ENCODE measurements at places on chromosomes 4 and X.

GRCh38 chrX:154750301-154751202 lies at the start of gene GAB3:
TSS of gene GAB3 (minus strand) at chrX:154751077. CDS start at chrX:154751025, 52 bp downstream.
- DNase-seq = no peak

- DNase-seq = no peak
These were observed 1100.6 kb downstream of the TECRL start for GRCh38 chr4:63308697-63309096.

DNA sequence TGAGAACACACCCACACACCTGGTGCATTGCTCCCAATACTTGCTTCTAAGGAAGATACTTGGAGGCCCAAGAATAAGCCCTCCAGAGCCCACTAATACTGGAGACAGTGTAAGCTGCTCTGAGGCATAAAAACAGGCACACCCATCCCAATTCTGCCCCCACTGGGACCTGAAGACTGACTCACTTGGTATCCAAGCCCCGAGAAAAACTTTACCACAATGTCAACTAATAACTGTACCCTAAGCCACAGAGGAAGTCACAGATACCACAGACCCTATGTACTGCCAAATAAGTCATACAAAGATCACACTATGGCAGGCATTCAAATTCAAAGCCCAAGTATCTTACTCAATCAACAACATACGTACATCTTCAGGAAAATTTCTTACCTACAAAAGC lies 398.2 kb upstream of the SPANXN1 start:
- no peak for DNase-seq

DNA sequence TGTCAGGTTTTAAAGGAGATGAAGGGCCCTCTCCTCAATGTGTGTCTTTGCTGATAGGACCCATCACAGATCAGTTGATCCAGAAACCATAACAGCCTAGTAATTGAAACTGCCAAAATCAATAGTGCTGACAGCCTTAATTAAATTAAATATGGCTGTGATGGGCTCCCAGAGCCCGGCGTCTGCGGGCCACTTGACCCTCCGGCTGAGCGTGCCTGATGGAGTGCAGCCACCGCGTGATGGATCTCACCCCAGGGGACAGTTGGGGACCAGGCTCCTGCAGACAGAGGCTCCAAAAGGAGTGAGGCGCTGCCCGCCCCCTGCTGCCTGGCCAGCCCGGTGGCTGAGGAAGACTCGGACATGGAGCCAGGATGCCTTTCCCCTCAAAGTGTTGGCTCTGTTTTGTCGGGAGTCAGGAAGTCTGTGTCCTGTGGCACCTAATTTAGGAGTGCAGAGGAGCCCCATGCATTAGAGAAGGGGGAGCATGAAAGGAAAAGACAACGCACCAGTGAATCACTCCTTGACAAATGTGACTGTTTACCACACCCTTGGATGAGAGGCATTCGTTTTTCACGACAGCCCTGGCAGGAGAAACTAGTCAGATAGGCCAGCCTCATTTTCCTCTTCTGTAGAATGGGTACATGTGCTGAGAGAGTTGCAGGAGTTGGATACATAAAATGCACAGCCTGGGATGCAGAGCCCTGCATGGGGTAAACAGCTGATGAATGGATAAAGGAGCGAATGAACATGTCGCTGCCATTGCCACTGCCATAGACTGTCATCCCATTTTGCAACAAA lies 40.9 kb upstream of the MSX1 start:
- DNase-seq = no peak

DNA sequence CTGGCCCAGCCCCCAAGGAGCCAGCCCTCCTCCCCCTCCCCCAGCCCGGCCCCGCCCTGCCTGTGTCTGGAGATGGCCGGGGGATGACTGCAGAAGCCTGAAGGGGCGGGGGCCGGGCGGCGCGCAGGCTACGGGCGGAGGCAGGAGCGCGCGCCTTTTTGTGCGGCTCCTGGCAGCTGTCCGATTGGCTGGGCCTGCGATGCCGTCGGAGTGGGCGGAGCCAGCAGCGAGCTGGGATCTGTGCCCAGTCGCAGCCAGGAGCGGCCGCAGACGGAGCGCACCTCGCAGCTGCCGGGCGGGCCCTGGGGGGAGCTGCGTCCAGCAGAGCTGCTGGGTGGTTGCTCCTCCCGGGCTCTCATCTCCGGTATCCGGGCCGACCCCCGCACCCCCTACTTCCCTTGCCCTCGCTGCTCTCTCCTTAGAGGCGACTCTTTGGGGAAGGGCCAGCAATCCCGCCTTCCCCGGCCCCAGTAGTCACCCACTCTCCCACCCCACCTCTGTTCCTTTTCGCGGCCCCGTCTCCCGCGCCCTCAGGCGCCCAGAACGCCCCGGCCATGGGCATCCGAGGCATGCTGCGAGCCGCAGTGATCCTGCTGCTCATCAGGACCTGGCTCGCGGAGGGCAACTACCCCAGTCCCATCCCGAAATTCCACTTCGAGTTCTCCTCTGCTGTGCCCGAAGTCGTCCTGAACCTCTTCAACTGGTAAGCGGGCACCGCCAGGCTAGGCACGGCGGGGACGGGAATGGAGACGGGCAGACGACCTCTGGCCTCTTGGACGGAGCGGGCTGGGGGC lies at the start of gene GABRQ:
TSS of gene GABRQ (plus strand) at position 247 of the 794 bp plus-strand sequence. CDS start at position 555, 308 bp downstream.
- DNase-seq = no peak

DNA sequence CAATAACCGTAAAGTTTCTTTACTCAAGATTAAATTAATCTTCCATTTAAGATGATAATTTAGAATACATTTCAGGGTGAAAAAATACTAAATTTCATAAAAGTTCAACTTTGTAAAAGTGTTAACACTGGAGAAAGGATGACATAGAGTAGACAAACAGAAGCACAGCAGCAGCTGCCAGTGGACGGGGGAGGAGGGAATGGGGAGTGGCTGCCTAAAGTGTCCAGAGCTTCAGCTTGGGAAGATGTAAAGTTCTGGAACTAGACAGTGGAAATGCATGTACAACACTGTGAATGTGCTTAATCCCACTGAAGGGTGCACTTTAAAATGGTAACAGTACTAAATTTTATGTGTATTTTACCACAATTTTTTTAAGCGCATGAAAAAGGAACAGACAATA lies 39.9 kb downstream of the RELL1 start:
- no peak for DNase-seq

- DNase-seq = no peak
These were observed 92.5 kb upstream of the ZFP42 start for GRCh38 chr4:187903106-187903505.

DNA sequence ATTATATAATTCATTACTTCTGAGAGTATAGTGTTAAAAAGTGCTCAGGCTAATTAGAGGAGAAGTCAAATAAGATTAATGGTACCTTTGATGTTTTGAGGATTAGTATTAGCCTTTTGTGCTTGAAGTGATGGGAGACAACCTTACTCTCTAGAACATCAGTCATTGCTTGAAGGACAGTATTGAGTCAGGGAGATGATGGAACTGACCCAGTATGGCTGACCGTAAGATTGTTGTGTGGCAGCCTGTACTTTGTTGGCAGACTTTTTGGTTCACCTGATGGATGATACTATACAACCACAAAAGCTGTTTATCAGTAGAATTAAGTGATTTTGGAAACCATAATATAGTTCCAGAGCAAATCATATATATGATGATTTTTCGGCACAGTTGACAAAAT lies 9.9 kb downstream of the OGT start:
- no peak for DNase-seq

- no peak for DNase-seq
These were observed 91.5 kb downstream of the COX18 start for GRCh38 chr4:72977936-72978485.

- DNase-seq = no peak
These were observed 77.8 kb downstream of the OR13H1 start for GRCh38 chrX:131621650-131622049.

- no peak for DNase-seq
These were observed 49.7 kb upstream of the DDIT4L start for GRCh38 chr4:100240008-100240407.

- DNase-seq = no peak
These were observed 5.9 kb upstream of the GATB start for GRCh38 chr4:151766691-151767090.

DNA sequence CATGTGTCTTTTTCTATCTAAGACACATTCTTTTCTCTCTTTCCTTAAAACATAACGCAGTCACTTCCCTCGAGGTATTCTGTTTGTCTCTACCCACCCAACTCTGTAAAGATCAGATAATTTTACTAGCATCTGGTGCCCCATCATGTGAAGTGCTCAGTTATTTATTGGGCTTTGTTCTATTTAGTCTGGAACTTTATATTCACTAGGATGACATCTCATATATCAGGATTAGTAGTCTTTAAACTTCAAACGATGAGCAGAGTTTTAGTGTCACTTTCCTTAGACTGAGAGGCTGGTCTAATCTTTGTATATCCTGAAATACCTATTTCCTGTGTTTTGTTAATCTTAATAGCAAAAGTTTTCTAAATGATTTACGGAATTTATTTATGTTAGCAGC lies 445.5 kb upstream of the NDST3 start:
- DNase-seq = no peak

GRCh38 chr4:25075129-25075528 lies 44.4 kb upstream of the LGI2 start:
- no peak for DNase-seq

Measured in stimulated activated CD8-positive, alpha-beta memory T cell treated with anti-CD3 and anti-CD28 coated beads, Interleukin-2, amount 100 ng/mL, for 1 hour (primary cell).